ENCODE measurements at places on chromosomes 5 and 9.

DNA sequence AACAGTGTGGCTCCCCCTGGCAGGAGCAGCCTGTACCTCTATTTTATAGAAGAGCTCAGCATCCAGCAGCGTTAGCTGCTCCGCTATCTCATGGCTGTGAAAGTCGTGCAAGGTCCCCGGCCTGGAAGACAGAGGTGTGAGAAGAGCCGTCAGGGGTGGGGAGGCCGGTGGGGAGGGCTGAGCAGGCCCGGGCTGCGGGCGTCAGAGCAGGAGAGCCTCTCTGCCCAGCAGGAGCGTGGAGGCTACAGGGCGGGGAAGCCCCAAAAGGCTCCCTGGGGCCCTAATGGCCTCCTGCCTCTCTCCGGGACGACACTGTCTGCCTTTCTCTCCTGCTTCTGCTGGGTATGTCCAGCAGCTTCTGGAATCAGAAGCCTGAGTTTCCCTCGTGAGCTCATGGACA lies 42.6 kb downstream of the PRRT1B start:
- no peak for DNase-seq

DNA sequence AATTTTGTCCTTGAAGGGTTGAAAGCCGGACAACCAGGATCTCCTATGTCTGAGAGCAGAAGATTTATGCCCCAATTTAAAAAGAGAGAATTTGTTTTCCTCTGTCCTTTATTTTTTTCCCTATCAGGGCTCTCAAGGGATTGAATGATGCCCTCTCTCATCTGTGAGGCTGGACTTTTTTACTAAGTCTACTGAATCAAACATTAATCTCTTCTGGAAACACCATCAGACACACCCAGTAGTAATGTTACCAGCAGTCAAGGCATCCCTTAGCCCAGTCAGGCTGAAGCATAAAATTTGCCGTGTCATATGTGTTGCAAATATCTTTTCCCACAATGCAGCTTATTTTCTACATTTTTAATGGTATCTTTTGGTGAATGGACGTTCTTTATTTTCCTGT lies 1497.9 kb downstream of the MAT2B start:
- DNase-seq: no peak

DNA sequence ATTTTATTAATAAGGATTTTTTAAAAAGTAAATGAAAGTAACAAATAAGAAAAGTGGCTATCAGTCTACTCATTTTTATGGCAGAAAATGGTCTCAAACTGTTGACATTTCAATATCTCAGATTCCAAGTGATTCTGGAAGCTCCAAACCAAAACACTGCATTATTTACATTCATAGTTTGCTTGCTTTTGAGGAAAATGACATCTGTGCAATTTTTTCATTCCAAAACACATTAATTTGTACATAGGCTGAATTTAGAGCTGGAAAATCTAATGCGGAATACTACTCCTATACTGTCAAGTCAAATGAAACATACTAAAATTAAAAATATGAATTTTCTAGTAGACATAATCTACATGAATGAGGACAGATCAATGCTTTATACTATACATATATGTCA lies 1047.6 kb downstream of the CDH9 start:
- no peak for DNase-seq

GRCh38 chr5:74454263-74455030 lies 186.1 kb downstream of the ENC1 start:
- no peak for DNase-seq

DNA sequence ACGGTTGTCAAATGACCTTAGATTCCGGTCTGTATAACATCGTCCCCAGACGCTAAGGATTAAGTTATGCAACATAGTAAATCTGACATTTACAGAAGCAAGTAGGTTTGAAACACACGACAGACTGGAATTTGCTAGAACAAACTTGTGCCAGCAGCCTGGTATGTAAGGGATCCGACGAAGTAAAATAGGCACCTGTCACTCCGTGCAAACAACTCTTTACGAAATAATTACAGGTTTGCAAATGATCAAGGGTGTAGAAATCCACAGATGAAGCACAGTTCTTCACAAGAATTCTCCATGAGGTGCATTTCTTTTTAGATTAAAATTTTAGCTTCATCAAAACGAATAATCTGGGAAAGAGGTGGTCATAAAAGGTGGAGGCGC lies 508 bp downstream of the MOCS2 start:
- DNase-seq: no peak

GRCh38 chr5:62259699-62260250 lies 46.2 kb upstream of the KIF2A start:
- no peak for DNase-seq

DNA sequence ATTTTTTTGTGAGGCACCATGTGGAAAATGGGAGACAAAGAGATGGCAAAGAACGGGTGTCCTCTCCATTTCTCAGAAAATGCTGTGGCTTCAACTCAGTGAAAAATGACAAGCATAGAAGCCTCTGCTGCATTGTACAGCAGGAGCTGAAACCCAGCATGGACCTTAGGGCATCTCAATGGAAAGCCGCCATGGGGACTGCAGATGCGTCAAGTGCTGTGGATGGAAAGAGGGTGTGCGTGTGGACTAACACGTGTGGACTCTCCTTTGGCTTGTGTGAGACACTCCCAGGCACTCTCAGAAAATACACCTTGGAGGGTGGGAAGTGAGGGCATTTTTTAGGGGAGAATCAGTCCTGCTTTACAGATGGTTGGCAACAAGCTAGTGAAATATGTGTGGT lies 2.2 kb upstream of the GLRX start:
- no peak for DNase-seq

GRCh38 chr9:14957109-14957508 lies 46.9 kb upstream of the FREM1 start:
- DNase-seq: no peak

DNA sequence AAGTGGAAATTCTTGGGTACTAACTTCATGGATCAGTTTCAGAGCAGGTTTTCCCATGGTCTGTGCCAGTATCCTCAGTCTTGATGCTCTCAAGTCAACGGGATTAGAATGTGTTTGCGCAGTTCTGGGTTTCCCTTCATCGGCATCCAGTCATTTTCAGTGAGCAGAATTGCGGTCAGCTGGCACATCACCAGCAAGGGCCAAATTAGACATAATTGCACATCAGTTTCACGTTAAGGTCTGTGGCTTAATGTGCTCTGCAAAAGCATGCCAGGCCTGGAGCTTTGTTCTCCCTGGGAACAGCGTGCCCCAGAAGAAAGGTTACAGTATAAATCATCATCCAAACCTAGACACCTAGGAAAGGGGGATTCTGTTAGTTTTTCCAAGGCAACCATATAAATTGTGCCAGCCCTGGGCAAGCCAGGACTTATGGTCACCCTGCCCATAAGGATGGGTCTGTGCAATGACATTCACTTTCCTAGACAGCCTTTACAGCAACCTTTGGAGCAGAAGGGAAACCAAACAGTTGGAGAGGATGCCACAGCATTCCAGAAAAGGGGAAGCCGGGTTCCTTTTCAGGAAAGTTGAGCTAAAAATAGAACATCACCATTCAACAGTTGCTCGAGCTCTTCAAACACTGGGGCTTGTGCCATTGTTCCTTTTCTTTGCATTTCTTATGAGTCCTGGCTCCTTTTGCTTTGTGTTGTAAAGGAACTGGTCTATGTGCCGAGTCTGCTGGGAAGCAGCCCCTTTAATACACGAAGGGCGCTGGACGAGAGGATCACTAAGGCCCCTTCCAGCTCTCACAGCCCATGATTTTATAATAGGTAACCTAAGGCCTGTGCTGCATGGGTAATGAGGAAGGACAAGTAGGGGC lies 23.1 kb downstream of the IQGAP2 start:
- no peak for DNase-seq
